ENCODE measurements at places on chromosomes 11 and 22.
A peak's percentile ranks its signal among the peaks of the same experiment; 100 is the strongest.

- DNase-seq = peak; percentile 85
Observed at GRCh38 chr11:61918938-61919704, 1.8 kb upstream of the RAB3IL1 start.

GRCh38 chr11:60680455-60681119, 18.8 kb upstream of the MS4A8 start:
- no peak for DNase-seq

- DNase-seq = no peak
Observed at GRCh38 chr11:93216511-93217101, 18.8 kb upstream of the SLC36A4 start.

GRCh38 chr22:36154423-36154945, 6.1 kb downstream of the APOL3 start:
- DNase-seq = no peak

GRCh38 chr11:128551058-128551457, 36.3 kb downstream of the ETS1 start:
- DNase-seq = no peak

DNA sequence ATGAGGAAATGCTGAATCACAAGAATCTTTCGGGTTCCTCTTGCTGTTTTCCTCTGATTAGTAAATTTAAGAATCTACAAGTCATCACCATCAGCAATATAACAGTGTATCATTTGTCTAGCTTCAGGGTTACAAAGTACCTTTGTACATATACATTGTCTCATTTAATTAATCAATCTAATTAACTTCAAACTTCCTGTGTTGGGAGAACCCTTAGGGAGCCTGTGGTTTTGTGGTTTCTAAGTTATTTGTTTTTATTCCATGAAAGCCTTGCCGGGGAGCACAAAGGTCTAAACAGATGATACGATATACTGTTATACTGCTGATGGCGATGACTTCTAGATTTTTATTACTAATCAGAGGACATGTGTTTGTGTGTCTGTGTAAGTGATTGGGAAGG, 41.0 kb downstream of the TIMP3 start:
- no peak for DNase-seq

DNA sequence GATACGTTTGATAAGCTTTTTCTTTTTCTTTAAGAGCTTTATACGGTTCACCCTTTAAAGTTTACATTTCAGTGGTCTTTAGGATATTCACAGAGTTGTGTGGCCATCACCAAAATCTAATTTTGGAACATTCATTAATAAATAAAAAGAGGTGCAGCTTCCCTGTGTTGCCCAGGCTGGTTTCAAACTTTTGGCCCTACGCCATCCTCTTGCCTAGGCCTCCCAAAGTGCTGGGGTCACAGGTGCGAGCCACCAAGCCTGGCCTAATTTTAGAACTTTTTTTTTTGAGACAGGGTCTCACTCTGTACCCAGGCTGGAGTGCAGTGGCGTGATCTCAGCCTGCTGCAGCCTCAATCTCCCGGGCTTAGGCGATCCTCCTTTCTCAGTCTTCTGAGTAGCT, 30.6 kb downstream of the MED15 start:
- DNase-seq = no peak

GRCh38 chr11:68002938-68003845, 705 bp downstream of the UNC93B1 start:
- DNase-seq = no peak

DNA sequence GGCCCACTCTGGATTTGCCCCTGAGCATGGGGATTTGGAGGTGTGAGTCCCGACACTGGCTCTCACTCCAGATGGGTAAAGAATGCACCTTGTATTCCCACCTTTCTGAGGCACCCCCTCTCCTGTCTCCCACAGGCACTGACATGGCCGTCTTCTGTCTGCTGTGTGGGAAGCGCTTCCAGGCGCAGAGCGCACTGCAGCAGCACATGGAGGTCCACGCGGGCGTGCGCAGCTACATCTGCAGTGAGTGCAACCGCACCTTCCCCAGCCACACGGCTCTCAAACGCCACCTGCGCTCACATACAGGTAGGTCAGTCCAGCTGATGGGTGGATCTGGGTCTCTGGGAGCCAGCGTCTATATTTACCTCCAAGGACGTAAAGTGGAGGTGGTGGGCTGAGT, 54.2 kb upstream of the NNMT start:
- peak; percentile 49 for DNase-seq

GRCh38 chr11:83220260-83220659, 26.7 kb downstream of the ANKRD42 start:
- DNase-seq = no peak

DNA sequence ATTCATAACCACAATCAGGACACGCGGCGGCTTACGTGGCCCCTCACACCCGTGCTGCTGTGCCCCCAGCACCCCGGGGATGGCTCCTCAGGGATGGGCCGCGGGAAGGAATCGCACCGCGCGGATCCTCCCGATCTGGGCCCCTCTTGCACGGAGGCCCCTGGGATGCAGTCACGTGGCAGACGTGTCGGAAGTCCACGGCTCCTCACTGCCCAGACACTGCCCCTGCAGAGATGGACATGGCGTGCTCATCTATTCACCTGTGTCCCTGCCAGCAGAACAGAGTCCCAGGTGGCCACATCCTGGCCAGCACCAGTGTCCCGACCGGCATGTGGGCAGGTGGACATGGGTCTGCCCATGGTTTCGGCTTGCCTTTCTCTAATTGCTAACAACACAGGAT, 12.8 kb downstream of the MOB2 start:
- peak; percentile 53 for DNase-seq

DNA sequence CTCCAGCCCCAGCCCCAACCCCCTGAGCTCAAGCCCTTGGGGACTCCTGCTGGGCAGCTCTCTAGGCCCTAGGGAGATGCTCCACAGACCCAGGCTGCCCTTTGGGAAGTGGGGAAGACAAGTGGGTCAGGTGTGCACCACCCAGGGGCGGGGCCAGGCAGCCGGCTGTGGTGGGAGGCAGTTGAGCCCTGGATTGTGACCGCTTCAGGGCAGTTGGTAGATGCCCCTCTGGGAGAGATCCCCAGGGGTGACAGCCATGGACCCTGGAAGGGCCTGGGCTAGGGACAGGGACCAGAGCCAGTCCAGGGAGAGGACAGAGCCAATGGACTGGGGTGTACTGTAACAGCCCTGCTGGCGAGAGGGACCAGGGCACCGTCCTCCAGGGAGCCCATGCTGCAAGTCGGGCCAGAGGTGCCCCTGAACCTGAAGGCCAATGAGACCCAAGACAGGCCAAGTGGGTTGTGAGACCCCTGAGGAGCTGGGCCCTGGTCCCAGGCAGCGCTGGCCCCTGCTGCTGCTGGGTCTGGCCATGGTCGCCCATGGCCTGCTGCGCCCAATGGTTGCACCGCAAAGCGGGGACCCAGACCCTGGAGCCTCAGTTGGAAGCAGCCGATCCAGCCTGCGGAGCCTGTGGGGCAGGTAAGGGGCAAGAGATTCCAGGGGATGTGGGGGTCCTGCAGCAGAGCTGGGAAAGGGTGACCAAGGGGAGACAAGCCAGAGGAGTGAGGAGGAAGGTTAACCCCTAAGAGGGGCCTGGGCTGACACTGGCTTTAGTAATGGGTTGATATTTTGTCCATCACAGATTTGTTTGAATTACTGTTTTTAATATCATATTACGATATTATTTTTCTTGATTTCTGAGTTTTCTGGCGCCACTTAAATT, at the start of gene IGLL5:
Gene IGLL5 (plus strand): TSS at position 196 of the 883 bp plus-strand sequence. CDS start 238 bp downstream, at position 434.
- no peak for DNase-seq

DNA sequence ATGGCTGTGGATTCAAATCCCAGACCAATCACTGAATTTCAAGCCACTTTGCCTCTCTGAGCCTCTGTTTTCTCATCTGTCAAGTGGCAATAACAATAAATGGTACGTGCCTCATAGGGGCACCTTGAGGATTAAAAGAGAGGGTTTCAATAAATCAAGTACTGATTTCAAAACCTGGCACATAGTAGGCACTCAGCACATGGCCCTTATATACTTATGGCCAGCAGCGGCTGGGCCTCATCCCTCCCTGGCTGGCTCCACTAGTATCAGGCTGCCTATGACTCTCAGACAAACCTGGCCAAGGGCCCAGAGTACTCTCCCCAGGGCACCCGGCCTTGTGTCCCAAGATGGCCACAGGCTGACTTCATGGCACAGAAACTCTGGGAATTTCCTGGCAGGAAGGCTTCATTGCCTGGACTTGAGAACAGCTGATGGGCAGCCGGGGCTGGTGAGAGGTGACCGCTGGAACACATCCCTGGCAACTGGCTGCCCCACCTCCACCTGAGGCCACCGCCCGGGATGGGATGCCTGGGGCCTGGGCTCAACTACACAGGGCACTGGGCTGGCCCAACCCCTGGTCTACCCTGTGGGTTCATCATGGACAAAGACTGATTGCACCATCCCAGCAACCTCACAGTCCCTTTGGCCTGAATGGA, 3.4 kb downstream of the FADS3 start:
- peak; percentile 96 for DNase-seq

DNA sequence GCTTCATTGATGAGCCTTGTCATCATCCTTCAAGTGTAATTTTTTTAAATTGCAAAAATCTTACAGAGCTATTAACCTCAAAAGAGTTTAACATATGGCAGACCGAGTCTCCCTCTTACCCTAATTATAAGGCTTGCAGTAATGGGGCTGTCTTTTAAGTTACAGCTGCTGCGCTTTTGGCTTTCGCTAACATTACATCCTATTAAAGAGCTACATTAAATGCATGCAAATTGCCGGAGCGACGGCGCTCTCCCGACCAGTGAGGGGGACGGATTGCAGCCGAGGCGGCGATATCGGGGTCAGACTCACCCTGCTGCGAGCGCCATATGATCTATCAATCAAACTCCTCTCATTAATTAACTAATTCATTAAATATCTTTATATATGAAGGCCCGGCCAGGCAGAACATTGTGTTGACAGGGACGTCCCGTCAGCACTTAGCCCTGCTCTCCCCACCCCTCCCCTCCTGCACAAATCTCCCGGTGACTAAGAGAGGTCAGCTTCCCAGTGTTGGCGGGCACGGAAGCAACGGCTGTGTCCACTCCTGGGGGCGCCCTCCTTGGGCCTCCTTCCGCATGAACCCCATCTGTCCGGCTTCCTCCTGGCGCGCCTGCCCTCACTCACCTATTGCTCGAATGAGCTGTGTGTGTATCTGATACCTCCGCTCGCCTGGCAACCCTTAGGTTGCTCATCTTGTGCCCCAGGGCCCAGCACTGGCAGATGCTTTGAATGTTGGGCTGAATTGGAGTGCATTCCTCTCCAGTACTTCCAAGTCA, 156.0 kb upstream of the CADM1 start:
- no peak for DNase-seq

GRCh38 chr11:83361831-83362230, 75.7 kb upstream of the CCDC90B start:
- DNase-seq = no peak

GRCh38 chr11:72524711-72525110, 90.4 kb upstream of the CLPB start:
- no peak for DNase-seq

DNA sequence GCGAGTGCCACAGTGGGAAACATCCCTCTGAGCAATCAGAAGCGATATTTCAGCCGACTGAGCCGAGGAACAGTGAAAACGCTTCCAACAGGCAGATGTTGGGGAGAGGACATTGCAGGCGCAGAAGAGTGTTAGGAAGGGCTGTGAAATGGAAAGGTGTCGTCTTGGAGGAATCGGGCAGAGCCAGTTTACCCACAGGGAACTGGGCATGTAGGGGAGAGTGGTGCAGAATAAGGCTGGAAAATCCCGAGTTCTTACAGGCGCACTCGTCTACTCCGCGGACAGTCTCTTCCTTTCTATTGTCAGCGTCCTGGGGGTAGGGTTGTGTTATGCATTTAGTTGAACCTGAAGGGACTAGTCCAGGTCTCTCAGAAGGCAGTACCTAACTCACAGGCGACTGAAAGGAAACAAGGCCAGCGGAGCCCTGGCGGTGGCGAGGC, 1.1 kb upstream of the APLP2 start:
- DNase-seq = no peak

DNA sequence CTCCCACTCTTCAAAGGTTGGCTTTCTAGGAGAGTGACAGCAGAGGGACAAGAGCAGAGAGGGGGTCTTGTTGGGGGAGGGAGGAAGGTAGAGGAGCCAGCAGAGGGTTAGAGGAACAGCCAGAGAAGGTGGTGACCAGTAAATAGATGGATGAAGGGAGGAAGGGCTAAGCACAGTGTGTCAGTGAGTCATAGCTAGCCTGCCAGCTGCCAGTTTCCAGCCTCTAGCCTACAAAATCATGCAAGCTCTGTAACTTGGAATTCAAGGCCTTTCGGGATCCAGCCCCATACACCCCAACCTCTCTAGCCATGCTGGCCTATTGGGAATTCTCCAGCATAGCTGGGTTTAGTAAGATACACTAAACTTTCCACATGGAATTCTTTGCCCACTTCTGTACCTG, 147.4 kb upstream of the TEAD1 start:
- peak; percentile 82 for DNase-seq

DNA sequence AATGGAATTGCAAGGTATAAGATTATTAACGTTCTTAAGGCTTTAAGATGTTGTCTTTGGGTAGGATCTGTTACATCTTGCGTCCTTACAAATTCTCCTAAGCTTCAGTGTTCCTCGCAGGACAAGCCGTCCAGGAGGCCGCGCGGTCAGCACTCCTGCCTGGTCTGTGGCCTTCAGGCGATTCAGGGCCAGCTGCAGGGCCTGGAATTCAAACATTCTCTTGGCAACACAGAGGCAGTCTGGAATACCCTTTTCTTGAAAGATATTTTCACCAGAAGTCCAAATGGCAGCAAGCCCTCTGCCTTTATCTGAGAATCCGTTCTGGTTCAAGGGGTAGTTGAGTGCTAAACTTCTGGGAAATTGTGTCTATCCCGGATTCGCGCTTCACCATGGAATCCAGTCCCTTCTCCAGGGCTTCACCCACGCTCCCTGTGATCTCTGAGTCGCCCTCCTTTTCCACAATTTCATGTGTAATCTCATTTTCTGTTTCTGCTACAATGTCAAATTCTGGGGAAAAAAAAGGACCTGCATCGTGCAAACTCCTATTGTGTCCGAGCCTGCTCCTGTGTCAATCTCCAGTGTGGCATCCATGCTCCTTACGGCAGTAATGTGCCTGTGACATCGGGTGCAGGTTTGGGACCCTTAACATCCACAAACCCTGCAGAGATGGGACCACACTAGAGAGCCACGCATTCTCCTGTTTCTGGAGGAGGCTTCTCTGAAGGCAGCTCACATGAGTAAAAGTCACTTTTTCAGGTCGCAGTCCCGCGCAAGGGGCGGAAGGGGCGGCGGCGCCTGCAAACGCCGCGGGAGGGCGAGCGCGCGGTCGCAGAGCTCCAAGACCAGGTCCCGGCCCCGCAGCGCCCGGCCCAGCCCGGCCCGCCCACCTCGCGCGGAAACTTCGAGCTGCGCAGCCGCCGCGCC, 25.4 kb upstream of the SORL1 start:
- DNase-seq = peak; percentile 83

DNA sequence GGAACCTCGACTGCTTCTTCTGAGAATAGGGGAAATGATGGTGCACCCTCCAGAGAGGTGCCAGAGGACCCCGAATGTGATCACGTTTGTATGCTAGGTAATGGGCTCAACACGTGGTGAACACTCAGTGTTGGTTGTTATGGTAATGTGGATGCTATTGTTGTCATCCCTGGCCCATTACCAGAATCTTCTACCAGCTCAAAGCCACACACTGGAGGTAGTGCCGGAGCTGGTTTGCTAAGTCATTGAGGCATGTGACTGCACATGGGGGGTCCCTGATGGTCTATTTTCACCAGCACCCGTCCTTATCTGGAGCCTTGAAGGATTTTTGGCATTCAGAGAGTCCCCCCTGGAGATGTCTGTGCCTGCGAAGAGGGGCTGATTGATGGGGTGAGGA, 119.1 kb upstream of the CD82 start:
- DNase-seq = no peak

All from posterior vena cava (tissue), 2 donors.